ENCODE measurements at places on chromosomes 13 and 19. TPM values are rescaled to one million over a fixed set of nuclear protein-coding genes. Genes with fewer than 3 reads are reported as not detected.

GRCh38 chr13:108984251-108984920 is 355.0 kb downstream of the MYO16 start:
- DNase-seq = no peak

GRCh38 chr19:46435009-46435408 is 6.3 kb upstream of the PNMA8C start:
- peak; percentile 58 for DNase-seq

YJEFN3 gene
- 0.29 TPM for total RNA-seq

- no peak for DNase-seq
Measured at GRCh38 chr13:46655377-46656180, 102.6 kb downstream of the LRCH1 start.

GRCh38 chr13:68081061-68081460 is 850.9 kb upstream of the PCDH9 start:
- DNase-seq = no peak

GRCh38 chr13:84237143-84237542 is 354.9 kb upstream of the SLITRK1 start:
- DNase-seq = no peak

- DNase-seq = peak; percentile 83
Measured at GRCh38 chr19:15300533-15301197, 31.7 kb downstream of the BRD4 start.

- no peak for DNase-seq
Measured at GRCh38 chr19:47693903-47694302, 19.3 kb upstream of the EHD2 start.

DNA sequence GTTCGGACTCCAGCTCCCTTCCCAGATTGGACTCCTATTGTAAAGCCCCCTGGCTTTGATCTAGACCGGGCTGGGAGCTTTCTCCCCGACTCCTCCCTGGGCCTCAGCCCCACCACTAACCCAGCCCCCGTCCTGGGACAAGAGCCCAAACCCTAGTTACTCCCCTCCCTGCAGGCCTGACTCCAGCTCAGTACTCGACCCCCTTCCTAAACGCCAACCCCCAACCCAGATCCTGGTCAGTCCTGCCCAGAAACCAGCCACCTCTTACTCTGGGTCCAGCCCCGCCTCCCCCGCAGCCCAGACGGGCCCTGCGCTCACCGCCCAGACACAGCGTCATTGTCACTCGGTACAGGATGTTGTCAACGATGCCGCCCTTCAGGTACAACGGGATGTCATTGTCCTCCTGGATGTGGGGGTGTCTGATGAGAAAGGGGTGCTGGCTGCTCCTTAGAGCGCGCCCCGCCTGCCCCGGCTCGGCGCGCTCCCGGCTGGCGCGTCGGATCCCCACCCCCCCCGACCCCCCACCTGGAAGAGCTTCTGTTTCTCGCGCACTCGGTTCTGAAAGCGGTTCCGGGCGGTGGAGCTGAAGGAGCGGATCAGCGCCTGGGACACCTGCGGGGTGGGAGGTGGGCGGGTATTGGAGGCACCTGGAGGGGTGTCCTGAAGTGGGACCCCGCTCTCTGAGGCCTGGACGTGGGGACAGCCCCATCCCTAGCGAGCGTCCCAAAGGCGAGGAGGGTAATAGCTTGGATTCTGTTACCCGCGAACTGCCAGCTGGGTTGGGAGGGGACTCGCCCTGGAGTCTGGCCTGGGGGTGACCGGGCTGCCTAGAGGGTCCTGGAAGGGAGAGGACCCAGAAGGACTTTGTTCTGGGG is 866 bp downstream of the COX7A1 start:
- DNase-seq = peak; percentile 89

GRCh38 chr19:13091400-13092157 is 11.1 kb downstream of the LYL1 start:
- DNase-seq = peak; percentile 99

DNA sequence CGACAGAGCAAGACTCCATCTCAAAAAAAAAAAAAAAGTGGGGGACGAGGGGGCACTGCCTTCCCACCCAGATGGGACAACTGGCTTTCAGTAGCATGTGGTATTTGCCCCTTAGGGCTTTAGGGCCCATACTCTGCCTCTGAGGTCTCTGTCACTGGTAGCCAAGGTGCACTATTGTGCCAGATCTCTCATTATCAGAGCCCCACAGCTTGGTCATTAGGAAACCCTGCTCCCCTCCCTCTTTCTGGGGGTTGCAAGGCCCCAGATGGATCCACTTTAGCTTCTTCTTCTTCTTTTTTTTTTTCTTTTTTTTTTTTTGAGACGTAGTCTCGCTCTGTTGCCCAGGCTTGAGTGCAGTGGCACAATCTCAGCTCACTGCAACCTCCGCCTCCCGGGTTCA is 11.2 kb upstream of the ZNF358 start:
- DNase-seq = no peak

OLFM2 gene
- total RNA-seq = 0.72 TPM
